Hepatic stellate cell (primary cell): ENCODE measurements at places on chromosomes 3 and 15.
A peak's percentile ranks its signal among the peaks of the same experiment; 100 is the strongest.

- DNase-seq = peak; percentile 57
Observed at GRCh38 chr3:4656059-4656458, 162.9 kb downstream of the ITPR1 start.

- peak; percentile 7 for DNase-seq
Observed at GRCh38 chr3:63193647-63194046, 84.5 kb upstream of the SYNPR start.

GRCh38 chr3:133040696-133041523, 2.7 kb downstream of the TMEM108 start:
- DNase-seq = peak; percentile 79

DNA sequence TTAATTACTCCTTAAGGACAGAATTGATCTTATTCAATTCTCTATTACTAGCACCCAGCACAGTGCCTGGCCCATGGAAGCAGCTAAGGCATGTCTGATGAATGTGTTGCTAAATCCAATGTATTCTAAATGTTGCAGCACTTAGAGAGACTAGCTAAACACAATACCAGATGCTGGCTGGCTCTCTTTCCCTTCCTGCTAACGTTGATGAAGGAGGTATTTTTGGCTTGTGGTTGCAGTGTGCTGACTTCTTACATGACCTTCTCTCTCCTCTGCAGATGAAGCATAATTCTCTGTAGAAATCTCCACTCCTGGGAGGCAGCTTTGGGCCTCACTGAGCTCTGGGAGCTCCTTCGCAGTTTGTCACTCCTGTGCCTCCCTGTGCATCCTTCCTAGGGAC, 183.6 kb downstream of the PEX5L start:
- peak; percentile 24 for DNase-seq

GRCh38 chr3:170323331-170323730, 34.2 kb upstream of the SKIL start:
- DNase-seq = no peak

- no peak for DNase-seq
Observed at GRCh38 chr3:71265365-71265915, 318.1 kb downstream of the FOXP1 start.

DNA sequence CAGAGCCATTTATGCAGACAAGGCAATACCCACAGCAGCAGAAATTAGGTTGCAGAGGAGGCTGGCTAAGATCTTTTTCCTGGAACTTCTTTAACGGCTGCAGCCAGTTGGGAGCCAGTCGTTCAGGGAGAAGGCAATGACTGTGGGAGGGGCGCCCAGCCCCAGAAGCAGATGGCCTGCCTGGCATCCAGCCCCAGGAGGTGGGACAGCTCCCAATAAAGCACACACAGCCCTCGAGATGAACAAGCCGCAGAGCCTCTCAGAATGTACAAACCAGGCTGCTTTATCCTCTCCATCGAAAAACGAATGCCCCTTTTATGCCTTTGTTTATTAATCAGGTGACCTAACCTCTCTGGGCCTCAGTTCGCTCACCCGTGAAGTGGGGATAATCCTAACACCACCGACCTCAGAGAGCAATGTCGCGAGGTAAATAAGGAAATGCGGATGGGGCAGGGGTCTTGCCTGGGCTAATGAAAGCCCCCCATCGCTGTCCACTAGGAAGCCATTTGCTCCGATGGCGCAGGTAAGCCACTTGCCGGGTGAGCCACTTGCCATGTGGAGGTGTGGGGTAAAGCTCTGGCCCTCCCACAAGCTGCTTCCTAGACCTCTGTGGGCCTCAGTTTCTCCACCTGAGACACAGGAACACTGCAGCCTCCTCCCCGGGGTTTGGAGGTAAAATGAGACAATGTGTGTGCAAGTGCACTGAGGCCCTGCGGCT, 35.8 kb downstream of the MGLL start:
- DNase-seq = peak; percentile 79

GRCh38 chr3:125693887-125694286, 98.6 kb upstream of the OSBPL11 start:
- DNase-seq = no peak

- DNase-seq = no peak
Observed at GRCh38 chr15:92377083-92377789, 16.4 kb upstream of the ST8SIA2 start.

- DNase-seq = no peak
Observed at GRCh38 chr3:189626286-189626685, 4.9 kb upstream of the TP63 start.

DNA sequence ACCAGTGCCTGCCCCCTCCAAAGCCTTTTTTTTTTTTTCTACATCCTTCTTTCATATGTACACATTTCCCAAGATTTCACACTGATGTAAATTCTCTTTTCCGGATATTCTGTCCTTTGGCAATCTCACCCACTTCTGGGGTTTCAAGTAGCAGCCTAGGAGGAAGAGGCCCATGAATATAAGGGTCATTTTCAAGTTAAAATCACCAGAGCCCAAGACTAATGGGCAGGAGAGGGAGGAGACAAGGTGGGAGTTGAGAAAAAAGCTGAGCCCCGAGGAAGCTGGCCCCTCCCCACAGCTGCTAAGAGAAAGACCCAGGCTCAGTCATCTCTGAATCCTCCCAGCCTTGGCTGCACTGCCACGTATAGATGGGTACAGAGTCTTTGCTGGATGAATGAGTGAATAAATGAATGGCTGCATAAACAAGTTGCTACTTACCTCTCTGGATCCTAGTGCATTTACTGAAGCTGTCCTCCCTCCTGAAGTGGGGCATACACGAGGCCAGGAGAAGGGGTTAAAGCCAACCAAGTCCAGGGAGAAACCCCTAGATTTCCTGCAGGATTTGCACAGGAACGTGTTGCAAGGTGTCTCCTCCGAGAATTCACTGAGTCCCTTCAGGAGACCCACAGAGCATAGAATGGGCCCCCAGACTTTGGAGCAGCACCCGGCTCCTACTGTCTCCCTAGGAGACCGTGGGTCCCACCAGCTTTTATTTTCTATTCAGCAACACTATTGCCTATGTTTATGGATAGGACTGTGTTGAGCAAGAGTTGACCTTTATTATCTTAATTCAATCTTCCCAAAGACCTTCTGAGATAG, 100.8 kb upstream of the LIPC start:
- DNase-seq = no peak

- DNase-seq = no peak
Observed at GRCh38 chr3:188946351-188947240, 225.2 kb upstream of the TPRG1 start.

DNA sequence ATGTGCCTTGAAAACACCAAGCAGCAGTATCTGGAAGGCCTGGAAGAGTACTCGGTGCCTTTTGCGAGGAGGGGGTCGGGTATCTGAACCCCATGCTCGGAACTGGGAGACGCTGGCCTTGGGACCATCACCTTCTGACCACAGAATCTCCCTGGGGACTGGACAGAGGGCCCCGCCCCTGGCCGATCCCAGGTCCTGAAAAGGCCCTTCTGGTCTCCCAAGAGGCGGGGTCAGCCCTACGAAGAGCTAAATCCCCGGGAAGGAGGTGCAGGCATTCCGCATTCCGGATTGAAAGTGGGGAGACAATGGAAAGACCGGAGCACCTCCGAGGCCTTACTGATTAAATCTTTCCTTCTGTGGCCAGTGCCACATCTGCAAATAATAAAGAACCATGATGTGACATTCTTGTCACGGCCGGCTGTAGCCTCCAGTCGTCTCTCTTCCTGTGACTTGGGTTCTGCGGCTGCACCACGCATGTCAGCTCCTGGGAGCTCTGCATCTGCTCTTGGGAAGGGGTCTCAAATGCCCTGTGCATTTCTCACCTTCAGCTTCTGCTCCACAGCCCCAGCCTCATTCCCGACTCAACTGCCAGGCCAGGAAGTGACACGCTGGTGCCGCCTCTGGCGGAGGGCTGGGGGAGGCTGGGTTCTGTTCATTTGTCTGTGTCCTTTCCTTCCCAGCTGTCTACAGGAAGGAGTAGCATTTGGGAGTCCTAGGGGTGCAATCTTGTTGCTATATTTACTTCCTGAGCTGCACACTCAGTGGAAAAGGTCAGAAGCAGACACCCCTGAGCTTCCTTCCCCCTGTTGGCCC, 173.5 kb downstream of the KLF13 start:
- no peak for DNase-seq

GRCh38 chr3:52171514-52172261, 17.5 kb upstream of the POC1A start:
- DNase-seq = peak; percentile 54

- no peak for DNase-seq
Observed at GRCh38 chr3:13258280-13258679, 161.8 kb downstream of the NUP210 start.

DNA sequence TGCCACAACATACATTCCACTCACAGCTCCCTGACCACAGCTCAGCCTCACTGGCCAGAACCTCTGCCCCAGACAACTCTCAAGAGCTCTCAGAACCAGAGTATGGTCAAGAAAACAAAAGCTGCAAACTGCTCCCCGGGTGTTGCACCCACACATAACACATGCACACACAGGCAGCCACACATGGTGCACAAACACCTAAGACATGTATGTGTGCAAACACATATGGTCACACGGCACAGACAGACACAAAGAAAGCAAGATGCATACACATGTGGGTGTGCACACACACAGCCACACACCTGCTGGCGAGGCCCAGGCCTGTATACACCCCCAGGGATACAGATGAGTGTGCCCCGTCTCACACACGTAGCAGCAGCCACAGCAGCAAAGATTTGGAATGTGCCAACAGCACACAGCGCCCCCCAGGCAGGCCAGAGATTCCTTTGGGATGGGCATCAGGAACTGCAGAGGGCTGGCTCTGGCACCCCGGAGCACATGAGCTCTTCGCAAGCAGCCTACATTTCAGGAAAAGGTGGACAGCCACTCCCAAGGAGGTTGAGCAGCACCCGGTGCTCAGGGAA, 6.6 kb downstream of the KLF15 start:
- DNase-seq = no peak

DNA sequence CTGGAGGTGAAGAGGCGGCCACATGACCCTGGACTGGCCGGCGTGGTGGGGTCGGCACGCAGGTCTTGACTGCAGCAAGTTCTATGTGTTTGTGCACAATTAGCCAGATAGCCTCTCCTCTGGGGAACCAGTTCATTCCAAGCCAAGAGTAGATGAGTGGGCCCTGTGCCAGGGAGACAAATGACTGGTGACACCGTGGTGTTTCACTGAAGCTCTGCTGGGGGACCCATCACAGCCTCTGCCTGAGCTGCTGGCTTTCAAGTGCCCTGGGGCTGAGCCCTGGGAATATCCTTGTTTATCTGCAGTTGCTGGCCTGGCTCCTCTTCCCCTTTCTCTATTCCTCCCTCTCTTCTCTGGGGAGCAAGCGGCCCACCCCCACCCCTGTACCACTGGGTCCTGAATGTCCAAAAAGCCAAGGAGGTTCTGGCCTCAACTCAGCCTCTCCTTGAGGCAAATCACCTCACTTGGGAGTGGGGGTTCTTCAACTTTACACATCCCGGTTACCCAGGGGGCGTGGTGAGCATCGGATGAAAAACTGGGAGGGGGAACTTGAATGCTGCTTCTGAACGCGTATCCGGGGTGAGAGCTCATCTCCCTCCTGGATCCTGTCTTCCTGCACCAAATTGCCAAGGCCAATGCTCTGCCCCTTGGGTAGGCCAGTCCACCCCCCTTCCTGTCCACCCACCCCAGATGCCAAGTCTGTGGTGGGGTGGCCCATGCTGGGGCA, 199.6 kb upstream of the LYSMD4 start:
- DNase-seq = no peak

- DNase-seq = no peak
Observed at GRCh38 chr15:66144978-66145725, 108.4 kb downstream of the MEGF11 start.

DNA sequence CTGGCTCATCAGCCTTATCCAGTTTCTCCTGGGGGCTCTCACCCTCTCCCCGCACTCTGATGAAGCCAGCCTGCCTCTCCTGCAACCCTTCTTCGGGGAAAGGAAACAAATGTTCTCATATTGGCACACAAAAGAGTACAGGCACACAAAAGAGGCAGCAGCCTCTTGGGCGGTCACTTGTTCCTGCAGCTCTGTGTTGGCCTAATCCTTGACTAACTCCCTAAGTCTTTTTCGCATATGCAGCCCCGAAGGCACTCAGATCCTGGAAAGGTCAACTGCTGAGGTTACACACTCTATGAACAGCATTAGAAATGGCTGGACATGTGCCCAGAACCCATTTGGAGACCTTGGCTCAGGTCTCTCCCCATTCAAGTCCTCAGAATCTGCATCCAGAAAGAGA, 7.4 kb upstream of the CAMP start:
- DNase-seq = no peak

- DNase-seq = no peak
Observed at GRCh38 chr15:68566377-68566954, 12.3 kb upstream of the CORO2B start.

GRCh38 chr3:109731639-109732473, 394.5 kb upstream of the DPPA4 start:
- peak; percentile 5 for DNase-seq

DNA sequence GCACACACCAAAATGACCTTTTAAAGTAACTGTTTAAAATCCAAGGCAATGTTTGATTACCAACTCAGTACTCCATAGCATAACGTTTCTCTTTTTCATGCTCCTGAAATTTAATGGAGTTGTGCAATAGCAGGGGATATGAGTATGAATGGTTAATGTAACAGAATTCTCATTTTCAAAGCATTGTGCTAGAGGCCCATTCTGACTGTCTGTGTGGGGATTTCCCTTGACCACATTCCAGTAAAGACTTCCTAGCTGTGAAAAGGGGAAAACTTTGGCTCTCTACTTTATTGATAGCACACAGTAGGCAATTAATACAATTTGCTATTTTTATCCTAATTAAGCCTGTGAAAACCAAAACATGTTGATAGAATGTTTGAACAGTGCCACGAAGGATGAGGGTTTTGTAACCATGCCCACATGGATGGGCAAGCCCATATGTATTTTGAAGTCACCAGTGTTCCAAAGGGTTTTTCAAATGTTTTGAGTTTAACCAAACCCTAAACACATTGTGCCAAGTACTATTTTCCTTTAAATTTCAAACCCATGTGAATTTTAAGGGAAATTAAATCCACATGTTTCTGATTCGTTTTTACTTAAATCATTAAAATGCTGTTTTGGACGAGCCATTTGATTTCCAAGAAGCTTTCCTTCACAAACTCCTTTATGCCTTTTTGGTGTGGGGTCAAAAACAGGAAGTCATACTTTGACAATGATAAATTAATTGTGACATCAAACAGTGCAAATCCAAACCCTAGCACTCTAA, 261.2 kb downstream of the SHOX2 start:
- DNase-seq = no peak

GRCh38 chr3:141217389-141217788, 14.2 kb upstream of the PXYLP1 start:
- no peak for DNase-seq

- no peak for DNase-seq
Observed at GRCh38 chr15:55574096-55574495, 14.0 kb downstream of the PYGO1 start.

DNA sequence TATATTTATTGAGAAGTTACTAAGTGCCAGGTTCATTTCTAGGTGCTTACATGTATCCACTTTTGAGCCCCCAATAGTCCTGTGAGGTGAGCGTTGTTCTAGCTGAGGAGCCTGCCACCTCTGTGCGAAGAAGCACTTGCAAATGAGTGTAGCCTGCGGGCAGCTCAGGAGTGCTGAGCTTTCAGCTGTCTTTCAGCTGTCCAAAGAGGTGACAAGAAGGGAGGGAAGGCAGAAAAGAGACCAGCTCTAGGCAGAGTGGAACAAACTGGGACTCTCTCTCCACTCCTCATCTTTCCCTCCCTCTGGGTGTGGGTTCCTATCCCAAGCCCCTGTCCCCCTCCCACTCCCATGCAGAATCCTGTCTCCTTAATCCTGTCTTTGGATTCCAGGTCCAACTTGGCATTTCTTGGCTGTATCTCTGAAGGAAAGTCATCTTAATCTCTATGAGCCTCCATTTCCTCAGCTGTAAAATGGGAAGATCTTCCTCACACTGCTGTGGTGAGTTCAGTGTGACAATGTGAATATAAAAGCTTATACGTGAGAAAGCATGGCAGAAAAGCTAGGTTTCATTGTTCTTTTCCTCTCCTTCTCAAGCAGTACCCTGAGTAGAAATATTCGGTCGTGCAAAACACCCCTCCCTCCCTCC, 6.7 kb upstream of the SRP14 start:
- DNase-seq = no peak
